ENCODE measurements at places on chromosomes 11 and 22.

- no peak for DNase-seq
Measured at GRCh38 chr11:15006139-15006759, 34.1 kb upstream of the CALCA start.

- no peak for DNase-seq
Measured at GRCh38 chr11:60098508-60098907, 10.0 kb downstream of the MS4A2 start.

- DNase-seq, result no peak
Measured at GRCh38 chr22:27460591-27461347, 340.8 kb downstream of the MN1 start.

- no peak for DNase-seq
Measured at GRCh38 chr11:14423633-14424032, 64.7 kb upstream of the RRAS2 start.

GRCh38 chr11:104432981-104433380, 269.0 kb upstream of the PDGFD start:
- DNase-seq, result no peak

DNA sequence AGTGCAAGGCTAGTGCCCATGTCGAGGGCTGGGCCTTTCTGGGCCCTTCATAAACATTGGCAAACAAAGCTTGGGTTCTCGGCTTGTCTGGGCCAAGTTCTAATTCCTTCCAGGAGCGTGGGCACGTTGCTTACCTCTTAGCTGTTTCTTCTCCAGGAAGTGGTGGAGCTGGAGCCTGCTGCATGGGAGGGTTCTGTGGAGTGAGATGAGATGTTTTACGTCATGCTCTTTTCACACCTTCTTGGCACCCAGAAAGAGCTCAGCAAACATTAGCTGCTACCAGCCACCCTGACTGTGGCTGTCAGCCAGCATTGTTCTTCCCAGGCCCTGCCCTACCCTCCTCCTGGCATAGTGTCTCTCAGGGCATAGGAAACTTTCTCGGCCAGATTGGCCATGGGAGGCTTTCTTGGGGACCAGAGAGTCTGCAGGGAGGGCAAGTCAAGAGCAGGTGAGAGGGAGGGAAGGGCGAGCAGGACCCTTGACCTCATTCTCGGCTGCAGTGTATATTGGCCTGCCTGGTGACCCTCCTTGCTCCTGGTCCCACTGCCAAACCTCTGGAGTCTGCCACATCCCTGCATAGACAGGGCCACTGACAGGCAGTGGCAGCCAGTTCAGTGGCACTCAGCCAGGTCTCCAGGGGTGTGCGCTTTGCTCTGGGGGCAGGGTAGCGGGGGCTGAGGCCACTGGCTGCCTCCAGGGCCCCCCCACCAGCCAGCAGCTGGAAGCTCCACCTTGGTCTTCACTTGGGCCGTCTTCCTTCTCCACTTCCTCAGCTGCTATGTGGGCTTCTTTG, 98.8 kb downstream of the BCR start:
- no peak for DNase-seq

- DNase-seq, result peak; percentile 55
Measured at GRCh38 chr11:135075740-135076139, 663.7 kb upstream of the B3GAT1 start.

DNA sequence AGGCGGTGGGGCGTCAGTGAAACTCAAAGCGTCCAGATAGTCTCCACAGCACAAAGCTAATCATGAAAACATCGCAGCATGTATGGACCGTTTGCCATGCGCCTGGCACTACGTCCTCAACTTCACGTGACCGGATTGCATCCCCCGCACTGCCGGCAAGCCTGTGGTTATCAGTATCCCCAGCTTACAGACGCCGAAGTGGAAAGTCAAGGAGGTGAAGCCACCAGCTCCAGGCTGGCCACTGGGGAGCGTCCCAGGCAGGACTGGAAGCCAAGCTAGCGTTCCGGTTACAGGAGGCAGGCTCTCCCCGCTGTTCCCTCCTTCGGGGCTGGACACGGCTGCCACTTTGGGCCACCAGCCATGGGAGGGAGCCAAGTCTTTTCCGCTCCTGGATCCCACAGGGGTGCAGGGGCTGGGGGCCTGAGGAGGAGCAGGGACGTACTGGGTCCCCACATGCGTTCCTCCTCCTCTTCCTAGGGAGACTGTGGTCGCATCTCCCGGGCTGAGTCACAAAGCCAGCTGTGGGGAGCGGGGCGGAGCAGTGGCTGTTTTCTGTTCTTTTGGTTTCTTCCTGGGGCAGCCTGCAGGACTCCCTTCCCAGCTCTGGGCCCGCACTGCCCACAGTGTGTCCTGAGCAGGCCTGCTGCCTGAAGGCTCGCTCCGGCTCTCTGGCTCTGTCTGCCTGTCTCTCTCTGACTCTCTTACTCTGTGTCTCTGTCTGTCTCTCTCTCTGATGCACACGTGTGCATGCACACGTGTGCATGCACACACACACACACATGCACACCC, 4.3 kb upstream of the OSBPL5 start:
- no peak for DNase-seq

- no peak for DNase-seq
Measured at GRCh38 chr11:115765803-115766239, 261.6 kb upstream of the CADM1 start.

DNA sequence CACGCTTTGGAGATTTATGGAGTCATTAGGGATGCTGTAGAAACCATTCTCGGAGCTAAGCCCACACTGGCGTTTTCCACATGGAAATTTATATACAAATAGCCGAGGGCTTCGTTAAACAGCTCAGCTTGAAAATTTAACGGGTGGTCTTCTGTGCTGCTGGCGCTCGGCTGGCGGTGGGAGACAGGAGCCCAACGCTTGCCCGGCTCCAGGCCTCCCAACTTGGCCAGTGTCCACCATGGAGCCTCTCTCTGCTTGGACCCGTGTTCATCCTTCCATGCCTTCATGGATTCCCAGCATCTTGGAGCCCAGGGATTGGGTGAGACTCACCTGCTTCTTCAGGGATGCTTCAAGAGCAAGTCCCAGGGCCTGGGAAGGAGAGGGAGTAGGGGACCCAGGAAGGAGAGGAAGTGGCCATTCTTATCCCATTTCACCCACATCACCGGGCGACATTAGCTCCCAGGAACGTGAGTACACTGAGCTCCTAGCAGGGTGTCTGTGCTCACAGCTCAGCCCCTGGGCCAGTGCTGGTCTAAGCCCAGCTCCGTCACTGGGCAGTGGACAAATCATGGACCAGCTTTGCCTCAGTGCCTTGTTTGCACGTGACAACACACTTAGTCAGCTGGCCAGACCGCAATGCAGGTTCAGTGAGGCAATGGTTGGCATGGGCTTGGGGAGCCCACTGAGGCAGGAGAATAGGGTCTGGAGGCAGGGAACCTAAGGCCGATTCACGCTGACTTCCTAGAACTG, 944.3 kb downstream of the BRD1 start:
- DNase-seq, result no peak

GRCh38 chr22:36610056-36610455, 81.1 kb upstream of the EIF3D start:
- DNase-seq, result no peak

DNA sequence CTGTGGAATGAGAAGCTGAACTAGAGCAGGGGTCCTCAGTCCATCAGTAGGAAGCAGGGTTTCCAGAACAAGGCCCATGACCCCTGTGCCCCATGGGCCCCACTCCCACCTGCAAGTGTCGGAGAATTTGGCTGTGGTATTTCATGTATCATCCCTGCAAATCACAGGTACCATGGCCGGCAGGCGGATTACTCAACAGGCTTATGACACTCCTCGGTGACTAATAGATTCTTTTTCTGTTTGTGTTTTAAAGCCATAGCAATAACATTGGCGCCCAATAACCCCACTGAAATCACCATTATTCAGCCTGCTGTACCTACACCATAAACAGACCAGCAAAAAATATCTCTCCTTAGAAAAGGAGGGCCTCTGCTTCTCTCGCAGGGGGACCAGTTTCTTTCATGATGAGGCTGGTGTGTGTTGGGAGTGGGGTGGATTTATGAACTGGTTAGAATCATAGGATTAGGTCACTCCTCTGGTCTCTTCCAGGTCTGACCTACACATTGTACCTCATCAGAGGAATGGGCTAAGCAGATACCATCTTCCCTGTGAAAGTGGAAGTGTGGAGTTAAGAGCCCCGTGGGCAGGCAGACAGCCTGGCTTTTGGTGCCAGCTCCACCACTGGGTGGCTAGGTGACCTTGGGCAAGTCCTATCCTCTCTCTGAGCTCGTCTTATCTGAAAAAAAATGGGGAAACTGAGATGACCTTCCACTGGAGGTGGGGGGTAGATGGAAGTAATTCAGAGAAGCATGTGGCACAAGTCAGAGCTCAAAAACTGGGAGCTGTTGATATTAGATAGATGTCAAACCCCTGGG, 60.2 kb upstream of the WNT11 start:
- DNase-seq, result no peak

GRCh38 chr11:10639350-10639749, 54.2 kb downstream of the IRAG1 start:
- DNase-seq, result no peak

- DNase-seq, result no peak
Measured at GRCh38 chr11:18853086-18853720, 61.6 kb upstream of the PTPN5 start.

DNA sequence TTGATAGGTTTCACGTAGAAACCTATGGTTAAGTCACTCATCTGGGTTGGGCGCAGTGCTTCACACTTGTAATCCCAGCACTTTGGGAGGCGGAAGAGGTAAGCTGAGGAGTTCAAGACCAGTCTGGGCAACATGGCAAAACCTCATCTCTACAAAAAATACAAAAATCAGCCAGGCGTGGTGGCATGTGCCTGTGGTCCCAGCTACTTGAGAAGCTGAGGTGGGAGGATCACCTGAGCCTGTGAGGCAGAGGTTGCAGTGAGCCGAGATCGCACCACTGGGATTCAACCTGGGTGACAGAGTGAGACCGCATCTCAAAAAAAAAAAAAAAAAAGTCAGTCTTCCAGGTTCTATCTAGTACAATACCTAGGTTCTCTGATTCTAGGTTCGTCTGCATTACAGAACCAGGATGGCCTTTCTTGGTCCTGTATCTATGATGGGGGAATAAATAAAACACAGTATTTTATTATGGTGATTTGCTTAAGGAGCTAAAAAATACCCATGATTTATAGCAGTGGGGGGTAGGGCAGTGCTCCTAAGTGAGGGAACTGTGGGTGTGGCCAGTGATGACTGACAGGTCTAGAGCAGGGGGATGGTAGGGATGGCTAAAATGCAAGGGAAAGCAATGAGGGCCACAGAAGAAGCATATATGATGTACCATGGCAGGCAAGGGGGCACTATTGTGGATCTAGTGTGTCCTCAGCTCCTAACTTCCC, 65.5 kb upstream of the NUP160 start:
- DNase-seq, result no peak

Data from activated CD8-positive, alpha-beta memory T cell treated with anti-CD3 and anti-CD28 coated beads for 48 hours (primary cell).